ENCODE measurements at places on chromosomes 6 and 20. TPM values are rescaled to one million over a fixed set of nuclear protein-coding genes. Genes with fewer than 3 reads are reported as not detected.
A peak's percentile ranks its signal among the peaks of the same experiment; 100 is the strongest.

GRCh38 chr6:14476793-14477531, 359.4 kb downstream of the CD83 start:
- DNase-seq, result no peak

- DNase-seq, result no peak
Observed at GRCh38 chr6:150327117-150327774, 41.6 kb upstream of the IYD start.

DNA sequence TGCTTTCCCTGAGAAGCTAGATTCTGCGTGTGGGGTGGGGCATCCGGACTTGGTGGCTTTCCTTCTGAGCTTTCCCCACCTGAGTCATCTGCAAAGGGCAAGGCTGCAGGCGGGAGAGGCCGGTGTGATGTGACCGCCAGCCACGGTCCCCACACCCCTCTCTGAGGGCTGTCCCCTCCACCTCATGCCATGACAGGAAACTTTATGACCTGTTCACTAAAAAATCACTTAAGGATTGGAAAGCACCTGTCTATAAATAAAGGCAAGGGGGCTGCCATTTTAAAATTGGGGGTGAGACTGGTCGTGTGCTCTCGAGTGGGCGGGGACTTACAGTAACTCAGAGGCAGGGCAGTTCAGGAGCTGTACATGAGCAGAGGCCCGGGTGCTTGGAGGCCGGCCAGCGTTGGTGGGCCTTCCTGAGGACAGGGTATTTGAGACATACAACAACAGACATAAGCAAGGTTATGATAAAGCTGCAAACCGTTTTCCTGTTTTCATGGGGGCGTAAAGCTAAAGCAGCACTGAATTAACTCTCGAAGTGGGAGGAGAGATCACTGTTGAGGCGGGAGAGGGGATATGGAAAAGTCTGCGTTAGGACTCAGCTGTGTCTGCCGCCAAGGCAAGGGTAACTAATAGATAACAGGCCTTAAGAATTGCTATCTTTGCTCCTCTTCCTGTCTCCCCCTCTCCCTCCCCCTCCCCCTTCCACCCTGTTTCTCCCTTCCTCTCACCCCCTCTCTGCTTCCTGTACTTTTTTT, 16.1 kb upstream of the SERPINB1 start:
- DNase-seq, result peak; percentile 88

- DNase-seq, result no peak
Observed at GRCh38 chr6:157941101-157941863, 40.4 kb upstream of the SYNJ2 start.

DNA sequence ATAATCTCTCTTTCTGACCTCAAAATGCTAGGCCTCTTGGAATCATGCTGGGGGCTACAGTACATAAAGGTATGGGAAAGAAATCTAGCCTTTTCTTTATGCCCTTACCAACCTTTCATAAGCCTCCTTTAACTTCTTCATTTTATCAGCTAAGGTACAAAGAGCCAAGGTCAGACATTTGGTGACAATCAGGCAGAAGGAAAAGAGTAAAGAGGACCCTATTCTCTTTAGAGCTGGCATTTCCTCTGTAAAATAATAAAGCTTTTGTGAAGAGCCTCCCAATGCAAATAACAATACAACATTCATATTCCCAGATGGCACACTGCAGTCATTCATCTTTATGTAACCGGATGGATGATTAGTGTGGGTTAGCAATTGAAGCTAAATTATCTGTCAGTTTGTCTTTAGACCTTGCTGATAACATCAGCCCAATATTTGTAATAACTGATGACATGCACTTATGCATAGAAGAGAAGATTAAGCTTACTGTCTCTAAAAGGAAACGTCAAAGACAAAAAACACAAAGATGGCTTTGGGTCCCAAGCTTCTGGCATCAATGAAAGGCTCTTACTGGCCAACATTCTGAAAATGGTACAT, 163.1 kb downstream of the IBTK start:
- DNase-seq, result no peak

GRCh38 chr6:68826501-68826900, 191.4 kb downstream of the ADGRB3 start:
- no peak for DNase-seq

GRCh38 chr20:61287583-61288275, 35.7 kb downstream of the CDH4 start:
- no peak for DNase-seq

DNA sequence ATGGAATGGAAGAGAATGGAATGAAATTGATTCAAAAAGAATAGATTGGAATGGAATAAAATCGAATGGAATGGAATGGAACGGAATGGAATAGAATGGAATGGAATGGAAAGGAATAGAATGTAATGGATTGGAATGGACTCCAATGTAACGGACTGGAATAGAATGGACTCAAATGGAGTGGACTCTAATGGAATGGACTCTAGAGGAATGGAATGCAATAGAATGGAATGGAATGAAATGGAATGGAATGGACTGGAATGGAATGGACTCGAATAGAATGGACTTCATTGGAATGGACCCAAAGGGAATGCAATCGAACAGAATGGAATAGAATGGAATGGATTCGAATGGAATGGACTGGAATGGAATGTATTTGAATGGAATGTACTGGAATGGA, 19.7 kb upstream of the DEFB115 start:
- no peak for DNase-seq

DNA sequence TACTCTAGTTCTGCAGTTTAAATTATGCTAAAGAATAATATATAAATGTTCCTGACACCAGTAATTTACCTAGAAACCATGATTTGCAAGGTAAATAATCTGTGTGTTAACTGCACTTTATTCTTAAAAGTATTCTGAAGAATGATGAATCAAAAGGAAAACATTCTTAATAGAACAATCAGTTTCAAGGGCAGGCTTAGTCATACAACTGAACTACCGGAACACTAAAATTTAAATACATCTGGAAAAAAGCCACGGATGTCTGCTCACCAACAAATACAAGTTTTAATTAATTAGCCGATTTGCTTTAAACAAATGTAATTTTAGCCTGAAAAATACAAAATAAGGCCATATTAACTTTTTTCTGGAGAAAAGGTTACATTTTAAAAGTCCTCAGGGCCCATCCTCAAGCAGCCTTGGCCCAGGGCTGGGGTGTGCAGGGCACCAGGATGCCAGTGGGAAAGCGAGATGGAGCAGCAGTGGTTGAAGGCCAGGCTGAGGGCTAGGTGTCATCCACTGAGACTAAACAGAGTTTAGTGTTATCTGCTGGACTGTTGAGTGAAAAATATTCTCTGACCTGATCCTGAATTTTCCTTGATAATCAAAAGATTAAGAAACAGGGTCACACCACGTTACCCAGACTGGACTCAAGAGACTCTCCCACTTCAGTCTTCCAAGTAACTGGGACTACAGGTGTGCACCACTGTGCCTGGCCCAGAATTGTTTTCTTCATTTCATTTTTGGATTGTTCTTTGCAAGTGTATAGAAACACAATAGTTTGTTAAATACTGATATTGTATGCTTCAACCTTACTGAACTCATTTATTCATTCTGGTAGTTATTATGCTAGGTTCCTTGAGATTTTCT, 88.2 kb upstream of the DST start:
- peak; percentile 35 for DNase-seq

DNA sequence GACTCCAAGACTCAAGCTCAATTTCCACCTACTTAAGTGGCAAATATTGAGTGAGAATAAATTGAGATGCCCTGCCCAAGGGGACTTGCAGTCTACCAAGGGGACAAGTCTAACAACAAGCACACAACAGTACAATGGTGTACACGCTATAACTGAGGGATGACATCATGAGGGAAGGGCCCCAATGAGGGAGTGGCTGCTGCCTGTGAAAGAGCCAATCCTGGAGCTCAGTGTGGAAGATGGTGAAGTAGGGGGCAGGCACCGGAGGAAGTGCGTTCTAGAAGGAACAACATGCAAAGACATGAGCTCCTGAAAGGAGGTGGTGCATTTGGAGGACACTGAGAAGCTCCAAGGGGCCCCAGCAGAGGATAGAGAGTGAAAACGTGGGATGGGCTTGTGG, 46.9 kb upstream of the ARMH2 start:
- DNase-seq, result no peak

DNA sequence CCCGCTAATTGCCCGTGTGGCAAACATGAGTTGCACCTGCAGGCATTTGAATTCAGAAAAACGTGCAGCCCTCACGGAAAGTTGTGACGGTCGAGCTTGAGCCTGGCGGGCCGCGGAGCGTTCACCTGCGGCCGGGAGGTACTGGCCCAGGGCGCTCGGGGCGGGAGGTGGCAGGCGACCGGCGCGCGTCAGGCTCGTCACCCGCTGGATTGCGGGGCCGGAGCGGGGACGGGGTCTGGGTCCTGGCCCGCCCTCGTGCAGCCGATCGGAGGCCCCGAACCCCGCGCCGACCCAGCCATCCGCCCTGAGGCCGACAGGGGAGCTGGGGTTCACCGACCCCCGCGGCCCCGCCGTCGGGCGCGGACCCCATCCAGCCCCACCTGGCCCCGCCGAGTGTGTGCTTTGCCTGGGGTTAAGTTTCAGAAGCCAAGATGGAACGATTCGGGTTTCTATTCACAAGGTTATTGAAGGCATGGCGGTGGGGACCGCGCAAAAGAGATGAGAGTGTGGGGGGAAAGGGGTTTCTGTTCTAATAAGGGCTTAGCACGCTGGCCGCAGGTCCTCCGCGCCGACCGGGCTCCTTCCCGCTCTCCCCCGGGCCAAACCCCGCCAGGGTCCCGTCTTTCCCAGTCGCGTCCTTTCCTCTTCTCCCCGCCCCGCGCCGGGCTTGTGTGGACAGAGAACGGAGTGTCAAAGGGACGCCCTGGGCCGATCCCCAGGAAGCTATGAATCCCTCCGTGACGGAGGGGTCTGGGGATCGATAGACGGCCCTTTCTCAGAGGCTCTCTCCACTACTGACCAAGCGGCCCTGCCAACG, 1.6 kb upstream of the HEY2 start:
- DNase-seq, result no peak

GRCh38 chr6:23301556-23301955, 732.2 kb downstream of the HDGFL1 start:
- DNase-seq, result no peak

GRCh38 chr6:147126618-147127022, 77.6 kb upstream of the STXBP5 start:
- DNase-seq, result no peak

Gene METTL24
- not detected for total RNA-seq

- DNase-seq, result no peak
Observed at GRCh38 chr6:158383057-158383456, 70.8 kb downstream of the TULP4 start.

Measured in pulmonary artery endothelial cell (primary cell).